ENCODE measurements at places on chromosomes 3 and 15.
A peak's percentile ranks its signal among the peaks of the same experiment; 100 is the strongest.

DNA sequence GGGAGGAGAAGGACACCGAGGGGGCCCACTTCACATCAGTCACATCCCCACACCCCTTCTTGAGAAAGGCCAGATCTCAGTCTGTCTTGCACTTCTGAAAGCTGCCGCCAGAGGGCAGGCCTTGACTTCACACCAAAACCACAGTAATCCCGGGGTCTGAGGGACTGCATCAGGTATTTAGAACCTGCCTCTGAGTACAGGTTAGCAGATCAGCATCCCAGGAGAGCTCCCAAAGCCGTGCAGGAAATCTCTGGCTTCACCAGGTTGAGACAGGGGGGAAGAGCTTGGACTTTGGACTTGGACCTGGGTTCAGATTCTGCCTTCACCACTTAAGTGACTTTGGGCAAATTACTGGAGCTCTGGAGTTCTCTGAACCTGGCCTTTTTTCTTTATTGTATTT is 50.3 kb downstream of the LHFPL4 start:
- DNase-seq: peak; percentile 51

DNA sequence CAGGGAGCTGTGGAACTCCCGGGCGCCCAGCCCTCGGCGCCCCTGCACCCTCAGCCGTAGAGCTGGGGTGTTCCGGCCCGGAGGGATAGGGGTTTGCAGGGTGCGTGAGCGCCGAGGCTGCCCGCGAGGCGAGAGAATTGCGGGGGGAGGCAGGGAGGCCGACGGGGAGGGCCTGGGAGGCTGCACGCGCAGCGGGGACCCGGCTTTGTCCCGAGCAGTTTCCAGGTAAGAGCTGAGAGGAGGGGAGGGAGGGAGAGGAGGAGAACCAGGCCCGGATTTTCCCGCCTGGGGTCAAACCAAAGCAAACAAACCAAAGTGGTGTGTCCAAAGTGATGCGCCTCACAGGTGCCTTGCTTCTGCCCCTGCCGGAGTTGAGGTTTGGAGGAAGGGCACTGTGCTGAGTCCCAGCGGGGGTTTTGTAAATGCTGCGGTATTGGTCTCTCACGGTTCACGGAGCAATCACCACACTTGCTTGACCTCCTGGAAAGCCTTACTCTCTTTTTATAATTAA is 146.4 kb downstream of the TJP1 start:
- DNase-seq: no peak

DNA sequence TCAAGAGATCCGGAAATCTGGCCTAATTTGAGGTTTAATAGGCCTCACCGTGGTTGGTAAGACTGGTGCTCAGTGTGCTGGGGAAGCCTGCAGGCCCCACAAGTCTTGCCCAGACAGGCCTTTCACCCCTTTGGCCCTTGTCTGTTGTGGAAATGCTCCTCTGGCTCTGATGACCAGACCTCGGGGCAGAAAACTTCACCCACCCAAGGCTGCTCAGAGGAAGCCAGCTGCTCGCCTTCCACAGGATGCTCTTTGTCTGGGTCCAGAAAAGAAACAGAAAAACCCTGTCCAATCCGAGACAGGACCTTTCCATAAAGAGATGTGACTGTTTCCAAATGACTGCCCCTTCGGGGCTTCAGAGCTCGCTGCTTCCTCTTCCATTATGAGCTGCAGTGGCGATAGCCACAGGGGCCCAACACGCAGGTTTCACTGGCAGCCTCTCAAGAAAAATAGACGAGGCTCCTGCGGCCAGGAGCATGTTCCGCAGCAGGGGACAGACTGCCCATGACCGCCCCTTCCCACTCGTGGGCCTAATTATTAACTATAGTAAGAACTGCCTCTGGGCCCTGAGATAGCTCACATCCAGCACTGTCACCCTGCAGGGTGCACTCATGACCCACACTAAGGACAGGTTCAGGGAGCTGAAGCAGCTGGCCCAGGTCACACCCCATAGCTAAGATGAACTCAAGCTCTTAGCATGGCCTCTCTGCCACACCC is 6.8 kb upstream of the SNX22 start:
- DNase-seq: no peak

GRCh38 chr15:60418096-60418495 is 20.3 kb upstream of the ANXA2 start:
- no peak for DNase-seq

DNA sequence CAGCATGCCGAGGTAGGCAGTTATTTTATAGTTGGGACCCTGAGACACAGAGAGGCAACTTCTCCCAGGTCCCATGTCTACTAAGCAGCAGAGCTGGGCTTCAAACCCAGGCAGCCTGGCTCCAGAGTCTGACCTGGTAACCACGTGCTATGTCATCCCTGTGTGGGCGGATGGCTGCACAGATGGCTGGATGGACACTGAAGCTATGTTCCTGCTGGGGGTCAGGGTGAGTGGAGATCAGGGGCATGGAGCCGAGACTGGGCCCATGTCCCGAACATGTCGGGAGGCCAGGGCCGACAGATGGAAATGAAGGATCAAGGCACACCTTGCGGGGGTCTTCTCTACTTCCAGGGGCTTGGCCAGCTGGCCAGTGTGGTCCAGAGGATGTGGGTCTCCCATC is 9.3 kb upstream of the FBLN2 start:
- DNase-seq: no peak

- peak; percentile 11 for DNase-seq
These were observed 619 bp upstream of the CMTM8 start for GRCh38 chr3:32237670-32238452.

GRCh38 chr3:134365766-134366065 is 8.5 kb downstream of the AMOTL2 start:
- no peak for DNase-seq

DNA sequence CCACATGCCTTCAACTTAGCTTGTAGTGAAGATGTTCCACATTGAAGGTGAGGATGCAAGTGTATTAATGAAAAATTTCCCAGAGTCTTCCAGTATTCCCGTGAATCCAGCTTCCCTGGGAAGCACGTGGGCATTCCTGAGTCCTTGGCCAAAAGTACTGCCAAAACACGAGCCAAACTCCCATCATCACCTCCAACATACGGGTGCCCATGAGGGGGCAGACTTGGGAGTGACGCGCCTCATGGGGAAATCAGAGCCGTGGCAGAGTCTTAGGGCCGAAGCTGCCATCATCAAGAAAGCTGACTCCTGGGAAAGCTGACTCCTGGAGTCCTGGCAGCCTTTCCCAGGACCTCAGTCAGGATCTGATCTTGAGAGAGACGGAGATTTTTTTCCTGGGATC is 20.1 kb upstream of the TM2D3 start:
- no peak for DNase-seq

Data from muscle of arm (tissue), 14 donors.